ENCODE measurements at places on chromosomes 7 and 10.

DNA sequence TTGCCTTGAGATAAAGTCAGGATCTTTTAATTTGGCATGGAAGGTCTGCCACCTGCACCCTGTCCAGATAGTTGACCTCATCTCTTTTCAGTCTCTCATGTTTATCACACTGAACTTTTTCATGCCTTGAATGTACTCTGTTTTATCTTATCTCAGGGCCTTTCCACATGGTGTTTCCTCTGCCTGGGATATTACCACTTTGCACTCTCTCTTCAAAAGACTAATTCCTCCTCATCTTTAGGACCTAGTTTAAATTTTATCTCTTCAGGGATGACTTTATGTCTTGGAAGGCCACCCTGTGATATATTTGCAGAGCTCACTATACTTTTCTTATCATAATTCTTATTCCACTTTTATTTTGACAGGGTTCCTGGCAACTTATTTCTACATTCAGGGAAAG, 150.0 kb downstream of the DNAJB9 start:
- no peak for DNase-seq

DNA sequence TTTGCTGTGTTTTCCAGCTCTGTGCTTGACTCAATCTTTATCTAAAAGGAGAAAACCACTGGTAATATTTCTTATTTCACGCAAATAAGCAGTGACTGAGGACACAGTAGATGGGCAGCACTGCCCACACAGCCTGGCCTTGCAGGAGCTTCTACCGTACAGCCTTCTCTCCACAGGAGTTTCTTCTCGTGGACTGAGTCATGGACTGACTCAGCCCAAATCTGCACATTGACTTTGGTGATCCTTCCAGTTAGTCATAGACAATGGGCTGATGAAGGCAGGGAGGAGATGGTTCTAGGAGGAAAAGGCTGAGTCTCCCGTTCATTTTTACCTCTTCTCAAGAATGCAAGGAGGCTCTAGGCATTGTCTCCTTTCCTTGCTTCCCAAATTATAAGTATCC, 200.7 kb downstream of the RAPGEF5 start:
- no peak for DNase-seq

DNA sequence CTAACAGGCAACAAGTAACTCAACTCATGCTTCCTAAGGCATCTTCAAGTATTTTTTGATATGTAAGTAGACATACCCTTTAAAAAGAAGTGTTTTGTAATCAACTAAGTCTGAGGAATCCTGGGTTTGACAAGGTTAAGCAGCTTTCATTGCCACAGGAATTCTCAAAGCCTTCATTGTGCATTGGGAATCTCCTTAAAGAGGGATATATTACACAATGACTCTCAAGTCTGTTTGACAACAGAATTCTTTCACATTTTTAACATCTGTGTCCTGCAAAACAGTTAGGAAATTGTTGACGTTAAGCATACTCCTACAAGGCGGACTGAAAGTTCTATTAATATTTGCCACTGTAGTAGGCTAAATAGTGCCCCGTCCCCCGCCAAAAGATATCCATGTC, 71.4 kb downstream of the SGMS1 start:
- DNase-seq = no peak

DNA sequence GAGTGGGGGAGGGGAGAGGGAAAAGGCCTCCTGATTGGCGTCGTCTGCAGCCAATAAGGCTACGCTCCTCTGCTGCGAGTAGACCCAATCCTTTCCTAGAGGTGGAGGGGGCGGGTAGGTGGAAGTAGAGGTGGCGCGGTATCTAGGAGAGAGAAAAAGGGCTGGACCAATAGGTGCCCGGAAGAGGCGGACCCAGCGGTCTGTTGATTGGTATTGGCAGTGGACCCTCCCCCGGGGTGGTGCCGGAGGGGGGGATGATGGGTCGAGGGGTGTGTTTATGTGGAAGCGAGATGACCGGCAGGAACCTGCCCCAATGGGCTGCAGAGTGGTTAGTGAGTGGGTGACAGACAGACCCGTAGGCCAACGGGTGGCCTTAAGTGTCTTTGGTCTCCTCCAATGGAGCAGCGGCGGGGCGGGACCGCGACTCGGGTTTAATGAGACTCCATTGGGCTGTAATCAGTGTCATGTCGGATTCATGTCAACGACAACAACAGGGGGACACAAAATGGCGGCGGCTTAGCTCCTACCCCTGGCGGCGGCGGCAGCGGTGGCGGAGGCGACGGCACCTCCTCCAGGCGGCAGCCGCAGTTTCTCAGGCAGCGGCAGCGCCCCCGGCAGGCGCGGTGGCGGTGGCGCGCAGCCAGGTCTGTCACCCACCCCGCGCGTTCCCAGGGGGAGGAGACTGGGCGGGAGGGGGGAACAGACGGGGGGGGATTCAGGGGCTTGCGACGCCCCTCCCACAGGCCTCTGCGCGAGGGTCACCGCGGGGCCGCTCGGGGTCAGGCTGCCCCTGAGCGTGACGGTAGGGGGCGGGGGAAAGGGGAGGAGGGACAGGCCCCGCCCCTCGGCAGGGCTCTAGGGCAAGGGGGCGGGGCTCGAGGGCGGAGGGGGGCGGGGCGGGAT, at the start of gene KAT6B:
TSS of gene KAT6B (plus strand) at position 459 of the 903 bp plus-strand sequence. CDS start 16,258 bp downstream, outside the sequence.
- DNase-seq = peak; percentile 99

- DNase-seq = no peak
Observed at GRCh38 chr7:44383566-44383965, 58.2 kb upstream of the CAMK2B start.

DNA sequence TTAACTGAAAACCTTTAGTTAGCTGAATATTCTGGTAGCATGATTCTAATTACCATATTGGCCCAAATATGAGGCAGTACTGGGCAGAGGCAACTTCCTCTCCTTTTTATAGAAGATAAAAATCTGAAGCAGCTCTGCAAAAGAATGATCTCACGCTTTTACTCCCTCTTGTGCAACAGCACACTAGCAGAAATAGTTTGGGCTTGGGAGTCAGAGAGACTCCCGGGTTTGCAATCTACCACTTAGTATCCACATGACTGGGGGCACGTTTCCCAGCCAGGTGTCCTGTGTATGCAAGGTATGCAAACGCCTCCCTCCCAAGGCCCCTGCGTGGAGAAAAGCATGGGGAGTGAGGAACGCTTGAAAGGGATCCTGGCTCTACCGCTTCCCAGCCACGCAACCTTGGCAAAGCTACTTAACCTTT, 47.2 kb upstream of the RHEB start:
- no peak for DNase-seq

DNA sequence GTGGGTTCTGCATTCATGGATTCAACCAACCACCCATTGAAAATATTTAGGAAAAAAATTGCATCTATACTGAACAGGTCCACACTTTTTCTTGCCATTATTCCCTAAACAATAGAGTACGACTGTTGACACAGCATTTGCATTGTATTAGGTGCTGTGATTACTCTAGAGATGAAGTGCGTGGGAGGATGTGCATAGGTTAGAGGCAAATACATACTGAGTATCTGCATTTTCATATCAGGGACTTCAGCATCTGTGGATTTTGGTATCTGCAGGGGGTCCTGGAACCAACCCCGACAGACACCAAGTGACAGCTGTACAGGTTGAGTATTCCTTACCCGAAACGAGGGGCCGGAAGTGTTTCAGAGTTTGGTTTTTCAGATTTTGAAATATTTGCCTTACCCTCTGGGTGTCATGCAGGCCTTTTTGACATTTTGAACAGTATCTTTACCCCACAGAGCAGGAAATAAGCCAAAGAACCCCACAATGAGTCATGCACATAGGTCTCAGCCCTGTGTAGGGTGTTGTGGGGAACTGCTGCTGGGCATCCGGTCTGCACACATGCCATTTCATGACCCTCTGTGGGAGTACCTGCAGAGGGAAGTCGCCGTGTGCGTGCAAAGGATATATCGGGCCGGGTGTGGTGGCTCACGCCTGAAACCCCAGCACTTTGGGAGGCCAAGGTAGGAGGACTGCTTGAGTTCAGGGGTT, 14.5 kb downstream of the NUDT5 start:
- peak; percentile 79 for DNase-seq

- DNase-seq = no peak
Observed at GRCh38 chr7:99398891-99399445, 9.4 kb downstream of the PDAP1 start.

- no peak for DNase-seq
Observed at GRCh38 chr7:29410996-29411395, 152.6 kb upstream of the PRR15 start.

- DNase-seq = no peak
Observed at GRCh38 chr7:17773289-17773626, 167.0 kb downstream of the SNX13 start.

GRCh38 chr7:82362129-82362706, 81.4 kb downstream of the CACNA2D1 start:
- no peak for DNase-seq

GRCh38 chr7:85454904-85455303, 268.0 kb upstream of the SEMA3D start:
- no peak for DNase-seq

GRCh38 chr7:79528421-79528820, 75.0 kb upstream of the MAGI2 start:
- no peak for DNase-seq

GRCh38 chr7:20393021-20393610, 62.4 kb downstream of the ITGB8 start:
- DNase-seq = no peak

GRCh38 chr7:73871163-73872011, 10.4 kb downstream of the TMEM270 start:
- no peak for DNase-seq

GRCh38 chr7:132436121-132436520, 140.1 kb downstream of the PLXNA4 start:
- DNase-seq = no peak

GRCh38 chr10:86753051-86753450, 3.4 kb upstream of the BMPR1A start:
- no peak for DNase-seq

DNA sequence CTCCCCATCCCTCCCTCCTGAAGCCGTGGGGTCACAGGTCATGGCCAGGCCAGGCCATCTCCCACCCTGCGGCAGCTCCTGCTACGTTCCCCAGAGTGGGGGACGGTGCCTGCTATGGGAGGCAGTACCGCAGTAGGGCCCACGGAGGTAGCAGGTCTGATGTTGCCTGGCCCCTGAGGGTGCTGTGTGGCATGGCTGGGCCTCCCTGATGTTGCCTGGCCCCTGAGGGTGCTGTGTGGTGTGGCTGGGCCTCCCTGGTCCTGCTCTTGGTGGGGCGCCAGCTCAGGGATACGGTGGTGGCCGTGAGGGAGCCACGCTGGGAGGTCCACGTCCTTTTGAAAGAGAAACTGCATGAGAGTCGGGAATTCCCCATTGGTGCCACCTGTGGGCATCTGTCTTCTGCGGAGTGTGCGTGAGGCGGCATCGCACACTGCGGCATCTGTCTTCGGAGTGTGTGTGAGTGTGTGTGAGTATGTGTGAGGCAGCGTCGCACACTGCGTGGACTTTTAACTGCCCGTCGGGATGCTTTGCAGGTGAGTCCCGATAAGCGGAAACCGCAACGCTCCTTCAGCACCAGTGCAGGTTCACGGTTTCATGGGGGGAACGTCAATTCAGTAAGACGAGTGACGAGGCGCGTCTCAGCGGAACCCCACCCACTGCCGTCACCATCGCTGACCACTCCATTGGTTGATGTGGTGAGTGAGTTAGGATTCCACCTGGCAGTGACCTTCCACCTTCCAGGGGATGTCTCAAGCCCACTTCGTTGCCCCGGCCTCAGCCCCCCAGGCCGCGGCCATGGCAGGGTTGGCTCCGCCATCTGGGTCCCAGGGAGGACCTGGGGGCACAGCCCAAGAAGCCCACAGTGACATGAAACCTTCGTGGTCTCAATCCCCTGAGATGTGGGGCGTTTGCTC, 51.2 kb upstream of the CFAP46 start:
- DNase-seq = no peak

GRCh38 chr10:107966826-107967225, 802.3 kb upstream of the SORCS1 start:
- no peak for DNase-seq

GRCh38 chr7:144854839-144855424, 19.1 kb upstream of the TPK1 start:
- no peak for DNase-seq

- no peak for DNase-seq
Observed at GRCh38 chr7:81669476-81670105, 100.3 kb downstream of the HGF start.

GRCh38 chr10:4533621-4534020, 292.4 kb upstream of the AKR1E2 start:
- no peak for DNase-seq

DNA sequence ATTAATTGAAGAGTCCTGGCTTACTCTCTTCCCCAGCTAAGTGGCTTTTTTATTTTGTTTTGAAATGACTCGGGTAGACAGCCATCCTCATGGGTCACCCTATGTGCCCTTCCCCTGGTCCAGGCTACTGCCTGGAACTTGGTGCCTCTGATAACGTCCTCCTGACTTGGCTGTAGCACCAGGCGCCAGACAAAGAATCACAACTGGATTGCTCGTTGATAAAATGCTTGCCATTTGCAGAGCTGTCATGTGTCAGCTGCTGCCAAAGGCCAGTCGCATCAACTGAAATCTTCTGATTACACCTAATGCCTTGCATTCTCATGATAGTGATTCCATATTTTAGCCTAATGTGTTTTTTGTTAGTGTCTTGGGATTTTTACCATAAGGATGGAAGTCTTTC, 27.4 kb upstream of the ABLIM1 start:
- DNase-seq = no peak

GRCh38 chr7:114620208-114620607, 205.6 kb downstream of the FOXP2 start:
- DNase-seq = no peak

DNA sequence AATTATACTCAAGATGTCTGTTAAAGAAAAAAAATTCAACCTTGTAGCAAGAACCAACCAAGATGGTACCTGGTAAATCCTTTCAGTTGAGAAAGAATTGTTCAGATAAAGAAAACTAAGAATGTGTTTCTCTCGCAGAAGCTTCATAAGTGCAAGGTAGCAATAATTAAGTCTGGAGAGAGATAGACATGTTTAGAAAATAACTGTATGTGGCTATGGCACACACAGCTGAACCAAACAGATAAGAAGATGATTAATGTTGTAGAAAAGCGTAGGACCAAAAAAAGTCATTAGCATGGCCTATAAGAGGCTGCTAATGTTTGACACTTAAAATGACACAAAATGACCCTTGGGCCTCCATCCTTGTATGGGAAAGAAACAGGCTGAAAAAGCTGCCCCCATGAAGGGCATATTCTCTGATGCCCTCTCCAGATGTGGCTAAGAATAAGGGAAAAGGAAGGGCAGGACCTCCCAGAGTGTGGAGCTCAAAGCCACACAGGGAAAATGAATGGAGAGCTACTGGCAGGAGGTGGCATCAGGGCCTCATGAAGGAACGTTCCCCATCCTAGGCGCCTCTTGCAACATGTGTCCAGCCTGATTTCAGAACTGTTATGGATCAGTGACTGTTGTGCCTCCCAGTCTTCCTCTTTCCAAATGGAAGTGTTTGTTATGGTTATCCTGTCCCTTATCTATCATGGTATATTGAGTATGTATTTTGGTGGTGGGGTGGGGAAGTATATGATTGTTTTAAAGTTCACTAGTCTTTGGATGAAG, 30.7 kb downstream of the TLL2 start:
- no peak for DNase-seq
